ENCODE measurements at places on chromosomes 4 and X. TPM values are rescaled to one million over a fixed set of nuclear protein-coding genes. Genes with fewer than 3 reads are reported as not detected.

Gene IBSP
- total RNA-seq: not detected

GRCh38 chrX:118652717-118653116 is 74.7 kb upstream of the IL13RA1 start:
- H3K4me3 ChIP-seq: no peak overlapping the region
- H3K27me3 ChIP-seq: no peaks in the 10 kb centered on the region
- no peak for DNase-seq
- no peaks in the 10 kb centered on the region for H3K4me1 ChIP-seq
- no peaks in the 10 kb centered on the region for H3K36me3 ChIP-seq

DNA sequence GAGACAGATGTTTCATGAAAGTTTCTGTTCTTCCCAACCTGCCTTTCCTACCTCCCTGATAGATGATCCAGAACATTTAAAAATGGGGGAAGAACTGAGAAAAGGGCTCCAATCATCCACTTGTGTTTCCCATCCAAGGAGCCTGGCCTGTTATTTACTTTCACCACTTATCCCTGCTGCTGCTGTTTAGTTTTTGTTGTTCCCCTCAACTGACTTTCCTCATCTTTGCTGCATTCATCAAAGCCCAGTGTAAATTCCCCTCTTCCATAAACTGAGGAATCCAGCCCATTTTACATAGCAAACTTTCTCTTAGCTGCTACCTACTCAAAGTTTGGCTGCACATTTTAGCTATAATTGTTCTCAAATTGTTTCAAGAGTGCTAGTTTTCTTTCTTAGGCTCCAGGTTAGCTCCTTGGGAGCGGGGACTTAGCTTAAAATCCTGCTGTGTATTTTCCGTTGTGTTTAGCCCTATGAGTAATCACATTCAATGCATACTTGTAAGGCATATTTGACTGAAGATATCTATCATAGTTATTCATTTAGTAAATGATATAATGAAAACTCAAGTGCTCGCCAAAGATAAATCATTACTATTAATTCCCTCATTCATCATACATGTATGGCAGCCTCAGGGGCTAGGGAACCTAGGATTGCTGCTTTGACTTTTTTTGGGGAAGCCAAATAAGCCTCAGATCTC is 1.4 kb upstream of the PTPN13 start:
- no peak for DNase-seq
- H3K27ac ChIP-seq: peak overlapping the region; percentile 96
- no peaks in the 10 kb centered on the region for H3K36me3 ChIP-seq
- H3K4me3 ChIP-seq: peak overlapping the region; percentile 96

DNA sequence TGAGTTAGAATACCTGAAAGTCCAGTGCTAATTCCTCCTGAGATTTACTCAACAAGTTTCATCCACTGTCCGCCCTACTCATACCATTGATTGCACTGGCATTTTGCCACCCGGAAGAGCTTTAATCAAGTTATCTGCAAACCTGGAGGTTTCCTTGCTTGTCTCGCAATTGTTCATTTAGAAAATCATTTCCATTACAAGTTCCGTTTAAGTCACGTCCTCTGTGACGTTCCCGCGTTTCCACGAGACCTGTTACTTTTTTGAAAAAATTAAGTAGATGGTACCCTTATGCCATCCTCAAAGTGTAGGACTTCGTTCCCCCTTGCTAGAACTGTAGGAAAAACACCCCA is 761 bp upstream of the FRYL start:
- H3K27me3 ChIP-seq: no peaks in the 10 kb centered on the region
- peak overlapping the region; percentile 91 for H3K4me3 ChIP-seq
- H3K36me3 ChIP-seq: no peaks in the 10 kb centered on the region
- no peaks in the 10 kb centered on the region for H3K4me1 ChIP-seq
- DNase-seq: peak; percentile 50

DNA sequence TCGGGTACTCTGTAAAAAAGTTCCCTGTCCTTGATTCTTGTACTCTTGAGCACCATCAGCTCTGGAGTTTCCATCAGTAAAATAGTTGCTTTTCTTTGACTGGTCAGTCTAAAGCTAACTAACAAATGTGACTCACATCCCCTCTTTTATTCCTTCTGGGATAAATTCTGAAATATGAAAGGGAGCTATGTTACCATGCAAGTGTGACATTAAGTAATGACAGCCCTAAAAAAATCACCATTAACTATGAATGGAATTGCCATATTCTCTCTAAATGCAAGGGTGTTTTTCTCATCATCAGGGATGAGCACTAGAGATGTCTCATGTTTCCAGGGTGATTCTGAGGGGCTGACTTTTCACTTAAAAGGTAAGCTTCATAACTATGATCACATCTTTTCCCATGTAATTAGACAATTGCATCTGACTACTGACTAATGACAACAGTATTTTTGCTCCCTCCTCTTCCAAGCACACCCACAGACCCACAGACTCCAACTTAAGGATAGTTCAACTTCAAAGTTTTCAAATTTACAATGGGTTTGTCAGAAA is 26.9 kb upstream of the RASGEF1B start:
- no peak overlapping the region for H3K27ac ChIP-seq
- H3K4me1 ChIP-seq: peaks cover 16% of the 10 kb centered on the region
- H3K27me3 ChIP-seq: no peaks in the 10 kb centered on the region
- H3K4me3 ChIP-seq: no peak overlapping the region

- no peak overlapping the region for H3K4me3 ChIP-seq
- no peak overlapping the region for H3K27ac ChIP-seq
- H3K36me3 ChIP-seq: no peaks in the 10 kb centered on the region
- H3K27me3 ChIP-seq: no peaks in the 10 kb centered on the region
- DNase-seq: no peak
Measured at GRCh38 chr4:13298655-13299054, 185.5 kb downstream of the RAB28 start.

Measured in endodermal cell (in vitro differentiated cells).